Cerebellar nuclear complex (tissue), 1 donor: ENCODE measurements at places on chromosomes 2 and 18.

GRCh38 chr18:12393998-12394397 is 13.7 kb upstream of the PRELID3A start:
- DNase-seq: no peak

DNA sequence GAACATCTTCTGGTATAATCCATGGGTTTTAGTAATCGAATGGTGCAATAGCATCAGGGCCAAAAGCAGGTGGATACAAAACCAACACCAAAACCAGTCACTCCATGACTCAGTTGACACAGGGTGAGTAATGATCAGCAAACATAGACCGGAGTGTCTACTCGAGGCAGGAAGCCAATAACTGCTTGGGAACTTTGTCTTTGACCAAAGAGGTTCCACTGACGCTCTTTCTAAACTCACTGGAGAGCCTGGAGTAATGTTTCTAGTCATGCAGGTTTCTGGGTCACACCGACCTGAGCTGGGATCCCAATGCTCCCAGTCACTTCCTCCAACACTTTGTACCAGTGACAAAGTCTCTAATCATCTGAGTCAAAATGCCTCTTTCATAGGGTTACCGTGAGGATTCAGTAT is 30.9 kb downstream of the MREG start:
- no peak for DNase-seq

- DNase-seq: no peak
These were observed 42.5 kb downstream of the TRIB2 start for GRCh38 chr2:12759248-12759647.

DNA sequence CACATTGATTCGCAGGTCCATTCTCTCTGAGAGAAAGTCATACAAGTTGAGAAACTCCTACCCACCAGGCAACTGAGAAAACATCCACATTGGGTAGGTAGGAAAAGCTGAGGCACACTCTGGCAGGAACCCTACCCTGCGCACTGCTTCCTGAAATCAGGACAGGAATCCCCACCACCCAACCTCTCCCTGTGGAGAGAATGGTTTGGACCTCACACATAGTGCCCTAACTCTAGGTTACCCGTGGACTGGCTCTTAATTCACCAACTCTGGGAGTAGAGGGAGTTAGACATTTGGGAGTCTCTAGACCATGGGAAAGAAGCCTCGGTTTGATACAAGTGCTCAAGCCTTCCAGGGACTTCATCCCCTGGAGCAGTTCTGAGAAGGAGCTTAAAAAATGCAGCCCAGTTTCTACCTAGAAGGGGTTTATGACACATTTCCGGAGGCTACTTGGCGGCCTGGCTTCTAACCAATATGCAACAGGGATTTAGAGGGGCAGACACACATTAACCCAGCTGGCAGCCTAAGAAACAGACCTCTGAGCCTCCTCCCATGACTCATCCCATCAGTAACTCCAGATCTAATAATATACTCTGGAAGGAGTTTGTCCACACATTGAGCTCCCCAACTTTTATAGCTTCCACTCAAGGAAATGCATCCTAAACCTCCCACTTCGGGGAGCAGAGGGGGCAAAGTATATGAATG is 136.7 kb downstream of the EML6 start:
- DNase-seq: no peak

DNA sequence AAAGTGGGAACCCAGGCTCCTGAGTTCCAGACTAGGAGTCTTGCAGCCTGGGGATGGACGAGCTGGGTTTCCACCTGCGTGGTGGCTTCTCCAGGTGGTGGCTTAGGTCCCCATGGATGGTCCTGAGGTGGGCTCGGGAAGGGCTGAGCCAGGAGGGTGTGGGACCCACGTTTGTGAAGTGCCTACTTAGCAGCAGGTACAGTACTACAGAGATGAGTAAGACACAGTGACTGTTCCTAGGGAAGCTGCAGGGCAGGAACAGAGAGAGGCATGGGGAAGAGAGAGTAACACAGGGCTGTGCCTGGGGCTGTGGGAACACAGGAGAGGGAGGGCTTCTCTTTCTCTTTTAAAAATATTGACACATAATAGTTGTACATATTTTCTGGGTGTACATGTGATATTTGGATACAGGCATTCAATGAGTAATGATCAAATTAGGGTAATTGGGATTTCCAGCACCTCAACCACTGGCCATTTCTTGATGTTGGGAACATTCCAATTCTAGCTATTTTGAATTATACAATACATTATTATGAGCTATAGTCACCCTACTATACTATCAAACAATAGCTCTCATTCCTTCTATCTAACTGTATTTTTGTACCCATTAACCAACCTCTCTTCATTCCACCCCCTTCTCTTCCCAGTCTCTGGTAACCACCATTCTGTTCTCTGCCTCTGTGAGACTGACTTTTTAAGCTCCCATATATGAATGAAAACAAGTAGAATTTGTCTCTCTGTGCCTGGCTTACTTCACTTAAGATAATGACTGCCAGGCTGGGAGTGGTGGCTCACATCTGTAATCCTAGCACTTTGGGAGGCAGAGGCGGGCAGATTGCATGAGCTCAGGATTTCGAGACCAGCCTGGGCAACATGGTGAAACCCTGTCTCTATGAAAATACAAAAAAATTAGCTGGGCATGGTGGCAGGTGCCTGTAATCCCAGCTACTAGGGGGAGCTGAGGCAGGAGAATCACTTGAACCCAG is 15.0 kb downstream of the TOGARAM2 start:
- DNase-seq: no peak

- DNase-seq: no peak
These were observed 53.6 kb downstream of the GALNT1 start for GRCh38 chr18:35635170-35635569.

GRCh38 chr2:206305523-206306245 is 31.2 kb downstream of the ZDBF2 start:
- no peak for DNase-seq

- no peak for DNase-seq
These were observed 79.1 kb downstream of the ARHGEF4 start for GRCh38 chr2:130915595-130916437.
